BE2C (cell line): ENCODE measurements at places on chromosomes 2 and 18.

DNA sequence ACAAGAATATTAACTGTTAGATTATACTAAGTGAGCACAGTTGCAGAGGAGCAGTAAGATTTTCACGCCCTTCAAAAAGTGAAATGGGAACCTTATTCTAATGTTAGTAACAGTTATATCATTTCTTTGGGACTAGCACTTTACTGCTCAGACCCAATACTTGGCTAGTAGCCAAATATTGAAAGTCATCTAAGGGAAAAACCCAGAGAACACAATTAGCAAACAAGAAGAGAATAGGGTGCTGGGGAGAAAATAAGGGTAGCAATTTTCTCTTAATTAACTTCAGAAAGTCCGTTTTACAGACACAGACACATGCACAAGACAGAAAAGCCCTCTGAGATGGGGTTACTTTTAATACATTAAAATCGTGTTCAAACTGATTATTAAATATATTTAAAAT, 71.8 kb downstream of the ID2 start:
- DNase-seq, result no peak

- no peak for DNase-seq
Observed at GRCh38 chr2:131584940-131585339, 57.3 kb downstream of the CCDC74A start.

- no peak for DNase-seq
Observed at GRCh38 chr2:33069894-33070651, 123.3 kb downstream of the LTBP1 start.

DNA sequence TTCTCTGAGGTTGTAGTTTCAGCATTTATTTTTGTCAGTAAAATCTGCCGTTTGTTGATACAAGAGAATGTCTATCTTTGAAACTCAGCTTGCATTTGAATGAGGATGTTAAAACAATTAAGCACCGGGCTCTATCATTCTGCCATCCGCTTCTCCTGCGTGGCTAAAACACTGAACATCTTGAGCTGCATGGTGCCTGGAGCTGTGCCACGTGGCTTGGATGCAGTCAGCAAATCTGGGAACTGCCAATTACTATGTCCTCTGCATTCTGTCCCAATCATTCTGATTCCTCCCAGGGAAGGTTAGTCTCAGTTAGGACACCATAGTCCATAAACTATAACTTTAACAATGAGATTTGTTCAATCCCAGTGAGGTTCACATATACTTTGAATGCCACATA, 598.4 kb downstream of the FBXO15 start:
- DNase-seq, result no peak

- DNase-seq, result no peak
Observed at GRCh38 chr2:80778704-80779103, 474.2 kb upstream of the LRRTM1 start.

GRCh38 chr2:32135409-32135808, 30.3 kb upstream of the SLC30A6 start:
- no peak for DNase-seq

DNA sequence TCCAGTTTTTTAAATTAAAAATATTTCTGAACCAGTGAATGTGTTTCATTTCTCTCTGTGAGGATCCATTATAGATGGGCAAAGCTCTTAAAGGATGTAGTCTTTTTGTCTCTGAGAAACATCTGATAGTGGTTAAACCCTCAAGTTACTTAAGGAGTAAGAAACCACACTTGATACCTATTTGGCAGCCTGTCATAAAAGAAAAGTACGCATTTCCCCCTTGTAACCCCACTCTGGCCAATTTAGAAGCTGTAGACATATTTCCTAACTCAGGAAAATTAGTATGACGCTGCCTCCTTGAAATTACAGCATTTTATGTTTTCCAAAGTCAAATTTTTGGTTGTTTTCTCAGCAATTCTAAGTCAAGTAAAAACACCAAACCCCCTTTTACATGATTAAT, 2.0 kb downstream of the STAT4 start:
- no peak for DNase-seq

- peak; percentile 31 for DNase-seq
Observed at GRCh38 chr2:53460347-53460746, 307.3 kb upstream of the CHAC2 start.

GRCh38 chr2:9145109-9145751, 61.4 kb upstream of the ASAP2 start:
- DNase-seq, result no peak

GRCh38 chr2:143776526-143777297, 647.5 kb downstream of the ARHGAP15 start:
- no peak for DNase-seq

GRCh38 chr2:163247156-163247846, 408.7 kb upstream of the KCNH7 start:
- no peak for DNase-seq

DNA sequence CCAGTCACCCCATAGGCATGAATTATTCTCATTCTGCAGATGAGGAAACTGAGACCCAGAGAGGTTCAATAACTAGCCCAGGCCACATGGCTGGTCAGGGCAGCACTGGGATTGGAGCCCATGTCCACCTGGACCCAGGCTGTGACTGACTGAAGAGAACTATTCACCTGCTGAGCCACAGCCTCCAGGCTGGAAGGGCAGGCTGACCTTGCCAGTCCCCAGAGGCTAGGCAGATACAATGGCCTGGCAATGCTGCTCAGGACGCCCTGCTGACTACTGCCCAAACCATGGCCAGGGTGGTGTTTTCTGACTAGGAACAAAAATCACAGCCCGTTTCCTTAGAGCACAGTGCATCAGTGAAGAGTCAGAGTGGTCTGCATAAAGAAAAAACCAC, 36.8 kb downstream of the HS6ST1 start:
- DNase-seq, result no peak

GRCh38 chr2:42249284-42249683, 80.1 kb downstream of the EML4 start:
- no peak for DNase-seq

DNA sequence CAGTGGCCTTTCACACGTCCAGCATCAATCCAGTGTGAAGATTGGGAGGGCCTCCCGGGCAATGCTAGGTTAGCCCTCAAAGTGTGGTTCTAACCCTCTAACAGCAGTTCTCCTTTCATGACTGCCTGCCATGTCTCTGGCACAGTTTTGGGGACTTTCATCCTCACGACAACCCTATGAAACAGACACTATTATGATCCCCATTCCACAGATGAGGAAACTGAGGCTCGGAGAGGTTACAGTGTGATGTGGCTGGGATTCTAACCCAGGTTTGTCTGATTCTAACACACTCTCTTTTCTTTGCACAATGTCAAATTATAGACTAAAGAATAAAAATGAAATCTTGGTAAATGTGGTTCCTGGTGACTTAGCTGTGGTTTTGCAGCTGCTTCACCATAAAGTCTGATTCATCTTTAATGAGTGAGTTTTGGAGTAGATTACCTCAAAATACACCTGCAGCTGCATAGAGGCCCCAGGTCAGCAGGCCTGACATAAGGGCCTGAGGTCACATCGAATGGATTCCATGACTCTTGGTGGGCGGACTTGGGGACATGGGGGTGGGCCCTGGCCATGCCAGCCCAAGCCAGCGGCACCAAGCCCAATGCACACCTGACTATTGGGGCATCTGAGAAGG, 214.4 kb downstream of the GLI2 start:
- DNase-seq, result no peak
